ENCODE measurements at places on chromosomes 11 and 22.

DNA sequence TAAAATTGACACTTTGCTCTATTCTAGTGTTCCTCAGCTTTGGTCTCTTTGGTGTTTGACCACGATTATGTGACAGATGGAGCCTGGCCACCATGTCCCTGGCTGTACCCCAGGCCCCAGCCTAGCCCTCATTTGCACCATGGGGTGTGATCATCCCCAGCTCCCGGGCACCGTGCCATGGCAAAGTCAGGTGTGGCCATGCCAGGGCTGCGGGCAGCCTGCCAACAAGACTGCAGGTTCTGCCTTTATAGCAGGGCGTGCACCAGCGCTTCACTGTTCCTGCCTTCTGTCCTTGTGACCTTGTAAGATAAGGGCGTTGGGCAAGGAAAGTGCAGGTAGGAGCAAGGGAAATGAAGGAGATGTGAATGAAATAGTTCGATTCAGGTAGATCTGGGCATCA, 22.4 kb upstream of the APOBEC3A start:
- peak; percentile 85 for DNase-seq

GRCh38 chr22:42283278-42284201, 13.1 kb upstream of the TCF20 start:
- no peak for DNase-seq

- no peak for DNase-seq
Measured at GRCh38 chr11:67287355-67288197, 1.5 kb upstream of the ANKRD13D start.

GRCh38 chr11:106446955-106447354, 369.5 kb downstream of the AASDHPPT start:
- DNase-seq, result no peak

DNA sequence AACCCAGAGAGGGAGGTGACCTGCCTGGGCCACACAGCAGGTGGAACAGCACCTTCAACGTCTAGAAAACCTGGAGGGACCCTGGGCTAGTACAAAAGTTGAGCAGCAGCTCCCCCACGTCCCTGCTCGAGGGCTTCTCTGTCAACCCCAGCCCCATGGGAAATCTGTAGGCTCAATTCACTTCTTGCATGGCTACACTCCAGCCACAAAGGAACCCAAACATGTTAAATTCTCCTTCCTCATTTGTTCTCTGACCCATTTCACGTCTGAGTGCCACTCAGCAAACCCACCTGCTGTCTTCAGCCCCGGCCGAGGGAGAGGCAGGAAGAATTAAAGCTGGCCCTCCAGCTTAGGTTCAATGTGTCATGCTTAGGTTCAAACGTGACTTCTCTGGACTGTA, 418.5 kb downstream of the MIAT start:
- no peak for DNase-seq

DNA sequence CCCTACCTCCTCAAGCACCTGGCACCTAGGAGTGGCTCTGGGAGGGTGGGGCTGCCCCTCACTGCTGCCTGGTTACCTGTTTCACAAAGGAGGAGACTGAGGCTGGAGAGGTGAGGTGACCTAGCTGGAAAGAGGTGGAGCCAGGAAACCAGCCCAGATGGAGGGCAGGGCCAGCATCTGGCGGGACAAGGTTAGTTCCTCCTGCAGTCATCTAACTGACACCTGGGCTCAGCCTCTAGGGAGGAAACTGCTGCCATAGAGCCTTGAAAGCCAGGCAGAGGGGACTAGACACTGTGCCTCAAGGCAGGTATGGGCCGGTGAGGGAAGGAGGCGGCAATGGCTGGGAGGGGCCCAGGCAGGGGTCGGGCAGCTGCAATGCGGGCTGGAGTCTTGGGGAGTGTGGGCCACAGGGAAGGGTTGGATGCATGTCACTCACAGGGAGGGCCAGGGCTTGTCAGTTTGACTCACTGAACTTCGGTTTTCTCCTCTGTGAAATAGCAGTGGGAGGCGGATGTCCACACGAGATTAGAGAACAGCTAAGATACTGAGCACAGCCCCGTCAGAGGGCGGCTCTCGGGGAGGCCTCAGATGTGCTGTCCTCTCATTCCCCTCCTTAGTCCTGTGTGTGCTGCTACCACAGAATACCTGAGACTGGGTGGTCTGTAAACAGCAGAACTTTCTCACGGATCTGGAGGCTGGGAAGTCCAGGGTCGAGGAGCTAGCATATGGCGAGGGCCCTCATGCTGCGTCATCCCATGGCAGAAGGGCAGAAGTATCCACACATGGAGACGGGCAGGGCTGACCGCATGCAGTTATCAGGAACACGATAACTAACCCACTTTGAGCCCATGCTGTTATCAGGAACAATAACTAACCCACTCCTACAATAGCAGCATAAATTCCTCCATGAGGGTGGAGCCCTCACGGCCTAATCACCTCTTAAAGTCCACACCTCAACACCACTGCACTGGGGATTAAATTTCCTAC, 16.1 kb downstream of the MGAT3 start:
- peak; percentile 56 for DNase-seq

GRCh38 chr11:13215149-13215548, 62.4 kb upstream of the BMAL1 start:
- DNase-seq, result no peak

- no peak for DNase-seq
Measured at GRCh38 chr11:67407688-67408163, 3.8 kb downstream of the TBC1D10C start.

GRCh38 chr11:30364139-30364836, 41.4 kb downstream of the ARL14EP start:
- no peak for DNase-seq

GRCh38 chr11:74570266-74571061, 21.9 kb upstream of the POLD3 start:
- peak; percentile 34 for DNase-seq

DNA sequence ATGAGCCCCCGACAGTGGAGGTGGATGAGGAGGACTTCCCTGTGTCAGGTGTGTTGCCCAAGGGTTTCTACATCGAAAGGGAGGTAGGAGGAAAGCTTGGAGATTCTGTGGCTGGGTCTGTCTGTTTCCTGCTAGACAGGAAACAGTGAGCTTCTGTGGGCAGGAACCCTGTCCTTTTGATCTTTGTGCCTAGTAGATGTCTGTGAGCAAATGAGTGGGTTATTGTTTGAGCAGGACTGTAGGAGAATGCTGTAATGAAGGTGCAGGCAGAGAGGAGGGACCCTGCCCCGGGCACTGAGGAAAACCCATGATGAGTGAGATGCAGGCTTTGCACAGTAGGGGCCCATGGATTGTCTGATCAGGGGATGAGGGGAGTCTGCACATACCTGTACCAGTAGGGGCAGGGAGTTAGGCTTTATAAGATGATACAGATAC, 14.0 kb downstream of the USP35 start:
- DNase-seq, result no peak

GRCh38 chr11:12243911-12244550, 133.3 kb upstream of the PARVA start:
- no peak for DNase-seq

Measured in DMS79 (cell line).